Activated CD4-positive, alpha-beta T cell treated with anti-CD3 and anti-CD28 coated beads, Interleukin-2, Interleukin-6, amounts not matched to agents 100 ng/mL and 50 ng/mL, durations not matched to agents 16 hours and 8 hours (primary cell): ENCODE measurements at places on chromosomes 3 and 15.
A peak's percentile ranks its signal among the peaks of the same experiment; 100 is the strongest.

DNA sequence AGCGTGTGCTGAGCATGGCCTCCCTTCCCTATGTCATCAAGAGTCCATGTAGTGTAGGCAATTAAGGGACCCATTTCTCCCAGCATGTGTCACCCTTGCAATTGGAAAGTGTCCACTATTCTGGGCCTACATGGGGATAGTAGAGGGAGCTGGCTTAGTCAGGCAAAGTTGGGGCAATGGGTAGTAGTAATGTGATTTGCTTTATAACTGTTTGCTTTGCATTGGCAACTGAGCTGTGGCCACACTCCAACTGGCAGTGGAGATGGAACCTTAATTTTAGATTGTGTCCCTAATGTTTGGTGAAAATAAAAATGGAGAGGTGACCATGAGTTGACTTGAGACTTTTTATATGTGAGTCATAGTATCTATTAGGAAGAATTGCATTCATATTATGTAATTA lies 97.7 kb upstream of the SAMMSON start:
- DNase-seq, result no peak

- no peak for DNase-seq
Measured at GRCh38 chr3:60289341-60290121, 961.7 kb downstream of the FHIT start.

- DNase-seq, result no peak
Measured at GRCh38 chr15:33623010-33623409, 312.2 kb downstream of the RYR3 start.

DNA sequence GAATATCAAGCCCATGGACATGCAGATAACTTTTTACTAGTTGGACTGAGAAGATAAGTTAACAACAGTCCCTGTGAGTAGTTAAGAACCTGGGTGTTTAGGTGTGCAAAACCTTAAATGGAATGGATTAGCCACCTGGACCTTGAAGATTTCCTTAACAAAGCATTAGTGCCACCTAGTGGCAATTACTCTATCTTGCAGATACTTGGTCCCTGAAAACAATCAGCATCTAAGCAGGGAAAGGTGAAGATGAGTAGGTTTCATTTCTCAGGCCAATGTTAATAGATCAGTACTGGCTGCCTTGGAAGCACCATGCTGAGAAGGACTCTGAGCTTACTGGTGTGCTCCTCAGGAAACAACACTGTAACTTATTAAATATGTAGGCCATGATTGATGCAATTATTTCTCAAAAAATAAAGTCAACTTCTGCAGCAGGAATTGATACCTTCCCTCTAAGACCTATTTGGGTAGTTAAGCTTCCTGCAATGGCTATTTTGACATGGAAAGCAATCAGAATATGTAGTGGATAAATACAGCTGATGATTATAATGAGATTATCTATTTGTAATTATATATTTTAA lies 329.4 kb downstream of the TBC1D5 start:
- peak; percentile 65 for DNase-seq

GRCh38 chr15:68833700-68834331 lies 13.1 kb upstream of the ANP32A start:
- DNase-seq, result no peak

DNA sequence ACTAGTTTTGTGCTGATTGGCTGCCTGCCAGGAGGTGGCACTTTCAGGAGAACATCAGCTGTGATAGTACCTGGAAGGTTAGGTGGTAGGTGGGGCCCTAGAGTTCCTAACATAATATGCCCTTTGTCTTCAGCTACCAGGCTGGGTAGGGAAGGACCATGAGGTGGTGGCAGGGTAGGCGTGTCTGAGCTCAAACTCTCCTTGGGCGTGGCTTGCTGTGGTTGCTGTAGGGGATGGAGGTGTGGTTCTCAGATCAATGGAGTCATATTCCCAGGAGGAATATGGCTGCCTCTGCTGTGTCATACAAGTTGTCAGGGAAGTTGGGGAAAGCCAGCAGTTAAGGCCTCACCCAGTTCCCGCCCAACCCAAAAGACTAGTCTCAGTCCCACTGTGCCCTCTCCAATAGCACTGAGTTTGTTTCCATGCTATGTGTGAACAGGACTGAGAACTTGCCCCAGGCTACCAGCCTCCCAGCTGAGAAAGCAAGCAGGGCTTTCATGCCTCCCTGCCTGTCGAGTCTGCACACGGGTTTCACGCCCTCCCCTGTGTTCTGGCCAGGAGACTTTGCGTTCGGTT lies 107.7 kb downstream of the CHCHD4 start:
- DNase-seq, result no peak

GRCh38 chr3:158058495-158059130 lies 47.6 kb downstream of the SHOX2 start:
- no peak for DNase-seq

DNA sequence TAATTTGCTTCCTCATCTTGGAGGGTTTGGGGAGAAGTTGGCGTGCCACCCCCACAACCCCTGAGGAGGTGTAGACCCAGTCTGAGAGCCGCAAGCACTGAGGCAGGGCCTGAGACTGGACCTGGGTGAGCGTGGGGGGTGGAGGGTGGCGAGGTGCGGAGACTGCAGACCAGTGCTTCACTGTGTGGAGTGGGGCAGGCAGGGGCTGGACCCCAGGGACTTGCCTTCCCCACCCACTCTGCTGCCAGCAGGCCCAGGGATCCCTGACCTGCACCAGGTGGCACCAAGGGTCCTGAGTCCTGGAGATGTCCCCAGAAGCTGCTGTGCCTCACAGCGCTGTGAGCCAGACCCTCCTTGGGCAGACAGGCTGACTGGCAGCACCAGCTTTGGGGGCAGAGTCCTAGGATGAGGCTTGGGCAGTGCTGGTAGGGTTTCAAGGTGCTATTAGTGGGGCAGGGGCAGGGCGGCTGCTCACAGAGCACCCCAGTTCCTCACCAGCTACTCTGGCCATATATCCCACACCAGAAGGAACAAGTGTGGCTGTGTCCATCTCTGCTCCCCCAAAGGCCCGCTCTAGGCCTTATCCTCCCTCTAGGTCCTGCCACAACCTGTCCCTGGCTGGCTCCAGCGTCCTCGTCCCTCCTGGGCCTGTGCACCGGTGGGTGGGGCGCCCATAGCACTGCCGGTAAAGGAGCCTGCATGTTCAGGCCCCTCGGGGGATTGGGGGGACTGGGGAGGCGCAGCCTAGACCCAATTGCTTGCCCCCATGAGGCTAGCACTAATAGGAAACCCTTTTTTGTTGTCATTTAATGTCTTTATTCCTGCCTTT lies 11.8 kb downstream of the ZBTB47 start:
- DNase-seq, result no peak

DNA sequence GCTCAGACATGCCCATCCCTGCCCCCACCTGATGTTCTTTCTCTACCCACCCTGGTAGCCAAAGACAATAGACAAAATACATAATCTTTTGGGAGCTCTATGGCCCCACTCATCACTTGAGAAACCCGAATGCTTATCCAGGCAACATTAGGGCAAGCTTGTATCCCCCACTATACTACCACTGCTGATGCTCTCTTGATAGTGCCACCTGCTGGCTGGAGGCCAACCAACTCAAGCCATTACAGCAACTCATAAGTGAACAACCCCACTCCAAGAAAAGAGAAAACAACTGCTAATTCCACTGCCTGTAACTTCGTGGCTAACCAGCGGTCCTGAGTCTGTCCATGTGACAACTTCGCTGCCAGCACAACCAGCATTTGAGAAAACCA lies 342.5 kb upstream of the TGFBR2 start:
- DNase-seq, result no peak

- no peak for DNase-seq
Measured at GRCh38 chr3:158407844-158408517, 163.0 kb upstream of the MLF1 start.

GRCh38 chr3:186960347-186960746 lies 30.0 kb downstream of the ST6GAL1 start:
- no peak for DNase-seq

GRCh38 chr3:196708467-196708866 lies 3.6 kb downstream of the CEP19 start:
- DNase-seq, result no peak

GRCh38 chr15:40902605-40903561 lies 8.6 kb downstream of the VPS18 start:
- peak; percentile 41 for DNase-seq

GRCh38 chr15:60773901-60774300 lies 295.0 kb upstream of the ICE2 start:
- no peak for DNase-seq

- DNase-seq, result peak; percentile 22
Measured at GRCh38 chr3:115512565-115513415, 110.5 kb upstream of the GAP43 start.

DNA sequence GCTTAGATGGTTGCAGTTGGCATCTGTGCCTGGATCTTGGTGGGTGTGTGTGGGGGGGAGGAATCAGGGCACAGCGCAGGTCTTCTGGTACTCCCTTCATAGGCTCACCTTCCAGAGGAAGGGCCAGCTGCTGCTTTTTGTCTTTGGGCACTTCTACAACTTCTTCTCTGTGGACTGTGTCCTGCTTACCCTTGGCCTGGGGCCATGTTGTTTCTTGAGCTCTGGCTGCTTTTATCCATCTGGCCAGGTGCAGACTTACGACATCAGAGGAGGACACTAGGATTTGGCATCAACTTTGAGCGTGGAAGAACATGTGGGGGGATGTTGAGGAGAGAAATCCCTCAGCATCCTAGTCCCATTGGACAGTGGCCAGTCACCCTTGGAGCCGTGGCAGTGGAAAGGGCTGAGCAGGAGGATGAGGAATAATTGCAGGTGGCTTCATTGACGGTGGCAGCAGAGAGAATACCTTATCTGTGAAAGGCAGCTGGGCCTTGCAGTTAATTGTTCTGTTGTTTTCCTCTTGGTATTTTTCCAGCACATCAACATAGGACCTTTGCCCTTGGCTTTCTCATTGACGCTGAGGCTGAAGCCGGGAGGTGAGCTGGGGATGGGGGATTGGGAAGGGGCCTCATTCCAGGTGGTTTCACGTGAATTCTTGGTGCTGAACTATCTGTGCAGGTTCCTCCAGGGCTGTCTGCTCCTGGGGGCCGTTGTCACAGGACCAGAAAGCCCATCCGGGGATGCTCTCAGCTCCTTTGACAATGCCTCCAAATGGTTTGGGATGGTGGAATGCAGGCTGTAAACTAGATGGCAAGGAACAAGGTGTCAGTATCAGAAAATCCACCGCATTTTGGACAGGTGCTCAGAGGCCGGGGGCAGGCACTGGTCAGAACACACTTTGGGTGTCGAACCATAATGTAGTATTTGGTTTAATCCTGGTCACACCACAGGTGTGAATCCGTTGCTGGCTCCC lies 9.7 kb downstream of the EPHB1 start:
- DNase-seq, result no peak

GRCh38 chr3:85003479-85003878 lies 44.7 kb downstream of the CADM2 start:
- DNase-seq, result no peak

- DNase-seq, result peak; percentile 28
Measured at GRCh38 chr3:88142094-88142624, 7.6 kb upstream of the C3orf38 start.

GRCh38 chr3:119653876-119654275 lies 6.5 kb downstream of the POPDC2 start:
- no peak for DNase-seq

DNA sequence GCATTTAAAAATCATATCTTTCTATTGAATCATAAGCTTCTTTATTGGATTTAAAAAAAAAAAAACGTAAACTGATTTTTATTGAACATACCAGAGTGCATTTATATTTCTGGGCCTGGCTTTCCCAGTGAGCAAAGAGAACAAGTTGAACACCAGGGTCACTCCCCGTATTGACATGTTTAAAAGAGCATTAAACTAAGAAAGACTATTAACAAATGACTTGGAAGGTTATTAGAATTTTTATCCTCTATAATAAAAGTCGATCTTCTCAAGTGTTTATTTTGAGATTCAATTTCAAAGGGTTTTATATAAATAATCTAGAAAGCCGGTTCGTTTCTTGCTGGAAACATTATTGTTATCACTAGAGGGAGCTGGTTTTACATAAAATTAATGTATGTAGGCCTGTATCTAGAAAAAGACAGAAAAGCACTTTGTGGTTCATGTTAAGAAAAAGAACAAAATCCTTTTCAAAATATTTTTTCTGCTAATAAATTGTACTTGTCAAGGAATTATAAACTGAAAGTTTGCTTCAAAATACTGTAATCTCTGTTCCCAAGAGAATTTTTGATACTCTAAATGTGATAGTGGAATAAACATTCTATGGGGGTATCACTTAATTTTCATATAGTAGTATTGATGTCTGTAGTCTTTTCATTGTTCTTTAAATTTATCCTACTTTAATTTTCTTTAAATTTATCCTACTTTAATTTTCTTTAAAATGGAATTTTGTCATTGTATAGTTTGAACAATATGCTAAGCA lies 321.8 kb upstream of the MME start:
- no peak for DNase-seq

DNA sequence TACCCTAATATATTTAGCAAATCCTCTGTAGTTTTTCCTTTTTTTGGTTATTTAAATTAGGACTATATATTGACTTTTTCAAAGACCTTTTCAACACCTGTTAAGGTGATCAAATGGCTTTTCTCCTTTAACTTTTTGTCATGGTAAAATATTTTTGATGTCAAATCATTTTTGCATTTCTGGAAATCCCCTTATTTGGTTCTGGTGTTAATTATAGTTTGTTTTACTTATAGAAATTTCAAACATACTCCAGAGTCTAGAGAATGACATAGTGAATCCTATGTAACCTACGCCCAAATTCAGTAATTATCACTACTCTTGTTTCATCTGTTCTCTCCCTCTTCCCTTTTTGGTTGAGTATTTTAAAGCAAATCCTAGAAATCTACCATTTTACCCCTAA lies 121.3 kb upstream of the TBL1XR1 start:
- DNase-seq, result no peak

DNA sequence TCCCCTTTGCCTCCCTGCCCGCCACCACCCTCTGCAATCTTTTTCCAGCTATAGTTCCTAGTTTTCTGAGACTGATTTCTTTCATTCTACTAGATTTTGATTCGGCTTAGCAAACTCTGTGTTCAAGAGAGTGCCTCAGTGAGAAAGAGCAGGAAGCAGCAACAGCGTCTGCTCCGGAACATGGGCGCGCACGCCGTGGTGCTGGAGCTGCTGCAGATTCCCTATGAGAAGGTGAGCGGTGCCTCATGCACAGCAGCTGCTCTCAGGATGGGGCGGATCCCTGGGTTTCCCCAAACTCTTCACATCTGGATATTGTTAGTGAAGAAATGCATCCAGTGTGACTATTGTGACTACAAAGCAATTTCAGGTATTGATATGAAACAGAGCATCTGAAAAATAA lies 191.8 kb downstream of the ITPR1 start:
- DNase-seq, result no peak
